ENCODE measurements at places on chromosomes 1 and 21.

GRCh38 chr1:206674745-206675175 is 9.9 kb upstream of the MAPKAPK2 start:
- DNase-seq = no peak

DNA sequence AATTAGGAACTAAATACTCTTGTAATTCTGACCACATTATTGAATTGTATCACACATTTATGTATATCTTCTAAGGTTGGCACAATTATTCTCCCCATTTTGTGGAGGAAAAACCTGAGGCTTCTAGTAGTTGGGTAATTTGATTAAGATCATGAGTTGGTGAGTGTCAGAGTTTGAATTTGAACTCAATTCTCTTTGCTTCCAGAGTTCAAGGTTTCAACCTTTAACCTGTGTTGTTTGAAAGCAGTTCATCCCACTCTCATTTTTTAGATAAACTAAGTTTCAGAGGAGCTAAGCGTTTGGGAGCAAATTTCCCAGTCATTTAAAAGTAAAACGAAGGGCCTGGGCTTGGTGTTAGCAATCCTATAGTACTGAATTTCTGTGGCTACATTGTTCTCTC is 293.4 kb downstream of the ADGRL2 start:
- no peak for DNase-seq

- no peak for DNase-seq
These were observed 19.4 kb downstream of the RPS6KC1 start for GRCh38 chr1:213070406-213070805.

- DNase-seq = peak; percentile 34
These were observed 882 bp downstream of the VPS13D start for GRCh38 chr1:12230549-12231275.

DNA sequence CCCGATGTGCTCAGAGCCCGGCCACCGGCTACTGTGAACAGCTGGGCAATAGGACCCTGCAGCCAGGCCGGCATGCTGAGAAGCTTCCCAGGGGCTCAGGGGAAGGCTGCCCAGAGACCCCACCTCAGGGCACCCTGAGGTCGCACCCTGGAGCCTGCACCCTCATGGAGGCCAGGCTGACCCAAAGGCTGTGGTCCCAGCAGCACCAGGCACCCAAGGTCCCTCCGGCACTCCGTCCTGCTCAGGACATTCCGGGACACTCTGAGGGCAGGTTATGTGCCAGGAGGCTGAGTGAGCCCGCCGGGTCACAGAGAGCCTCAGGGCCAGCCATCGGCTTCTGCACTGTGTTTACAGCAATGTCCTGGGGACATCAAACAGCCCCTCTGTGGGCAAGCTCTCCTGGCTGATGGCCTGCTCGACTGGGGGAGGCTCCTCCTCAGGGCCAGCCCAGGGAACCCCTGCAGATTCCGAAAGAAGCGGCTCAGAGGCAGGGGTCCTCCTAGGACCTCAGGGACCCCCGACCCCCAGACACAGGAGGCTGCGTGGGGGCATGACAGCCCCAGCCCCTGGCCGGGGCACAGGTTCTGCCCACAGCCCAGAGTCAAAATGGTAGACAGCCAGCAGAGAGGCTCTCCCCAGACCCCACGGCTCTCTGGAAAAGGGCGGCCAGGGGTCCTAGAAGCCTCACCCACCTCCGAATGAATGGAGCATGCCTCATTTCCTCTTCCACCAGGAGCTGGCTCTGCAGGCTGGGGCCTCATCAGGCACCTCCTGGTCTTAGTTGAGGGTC is 8.2 kb downstream of the SLC19A1 start:
- no peak for DNase-seq

DNA sequence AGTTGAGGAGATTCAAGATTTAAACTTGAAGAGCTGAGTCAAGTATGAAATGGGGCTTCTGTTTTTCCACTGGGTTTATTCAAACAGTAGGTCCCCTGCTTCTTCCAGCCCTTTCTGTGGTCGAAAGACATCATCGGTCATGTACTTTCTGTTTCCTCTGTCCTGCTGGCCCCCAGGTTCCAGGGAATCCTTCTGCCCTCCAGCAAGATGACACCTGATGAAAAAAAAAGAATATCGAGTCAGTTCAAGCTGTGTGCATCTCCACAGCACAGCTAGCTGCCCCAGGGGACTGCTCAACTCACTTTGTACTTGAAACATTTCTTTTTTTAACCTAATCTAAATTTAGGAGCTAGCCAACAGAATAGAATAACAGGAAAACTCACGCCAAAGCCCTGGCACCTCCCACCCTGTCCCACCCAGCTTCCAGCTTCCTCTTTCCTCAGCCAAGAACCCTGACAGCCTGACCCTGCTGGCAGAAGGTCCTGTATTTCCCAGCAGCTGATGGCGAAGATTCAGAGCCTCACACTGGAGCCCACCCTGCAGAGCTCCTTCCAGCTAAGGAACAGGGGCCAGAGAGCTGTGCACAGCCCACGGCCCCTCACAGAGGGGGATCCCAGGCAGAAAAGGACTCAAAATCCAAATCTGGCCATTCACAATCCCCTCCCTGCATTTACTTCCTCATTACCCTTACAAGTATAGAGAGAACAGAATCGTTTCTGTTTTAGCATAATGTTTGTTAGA is 176.5 kb downstream of the PSMG1 start:
- DNase-seq = no peak

- DNase-seq = no peak
These were observed 203.0 kb downstream of the GRIK3 start for GRCh38 chr1:36831186-36831810.

DNA sequence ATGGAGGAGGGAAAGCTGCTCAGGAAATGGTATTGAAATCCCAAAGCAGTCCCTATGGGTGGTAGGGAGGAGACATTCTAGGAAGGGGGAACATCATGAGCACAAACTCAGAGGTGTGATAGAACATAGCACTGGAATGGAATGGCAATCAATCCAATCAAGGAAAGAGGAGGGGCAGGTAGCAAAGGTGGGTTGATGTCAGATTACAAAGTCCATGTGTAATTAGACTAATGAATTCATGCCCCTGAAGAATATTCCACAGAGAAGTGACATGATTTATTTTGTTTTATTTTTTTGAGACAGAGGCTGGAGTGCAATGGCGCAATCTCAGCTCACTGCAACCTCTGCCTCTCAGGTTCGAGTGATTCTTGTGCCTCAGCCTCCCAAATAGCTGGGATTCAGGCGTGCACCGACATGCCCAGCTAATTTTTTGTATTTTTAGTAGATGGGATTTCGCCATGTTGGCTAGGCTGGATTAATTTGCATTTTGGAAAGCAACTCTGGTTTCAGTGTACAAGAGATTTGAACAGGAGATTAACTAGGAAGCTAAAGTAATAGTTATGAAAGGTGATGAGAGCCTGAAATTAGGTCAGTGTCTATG is 36.1 kb downstream of the DEGS1 start:
- no peak for DNase-seq

DNA sequence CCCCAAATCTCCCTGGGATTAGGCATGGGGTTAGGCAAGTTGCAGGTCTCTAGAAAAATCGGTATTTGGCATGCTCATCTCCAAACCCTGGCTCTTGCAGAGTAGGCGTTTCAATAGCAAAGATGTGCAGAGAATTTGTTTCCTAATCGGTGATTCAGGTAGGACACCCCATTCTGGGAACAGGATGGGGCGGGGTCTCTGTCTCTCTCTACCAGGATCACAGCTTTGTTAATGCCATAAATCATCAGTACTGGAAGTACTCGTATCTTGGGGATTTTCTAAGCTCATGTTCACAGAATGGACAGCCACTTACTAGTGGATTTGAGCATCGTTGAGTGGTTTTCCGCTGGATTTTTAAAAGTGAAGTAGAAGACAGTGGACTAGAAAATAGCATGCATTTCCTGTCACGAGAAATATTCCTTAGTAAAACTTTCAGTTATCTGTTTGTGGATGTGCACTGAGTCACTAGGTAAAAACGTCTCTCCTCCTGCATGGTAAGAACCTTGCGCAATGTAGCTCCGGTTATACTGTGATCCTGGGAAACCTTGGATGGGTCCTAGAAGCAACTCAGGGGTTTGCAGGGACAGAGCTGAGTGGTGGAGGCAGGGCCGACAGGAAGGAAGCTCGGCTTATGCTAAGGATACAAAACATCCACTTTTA is 5.1 kb downstream of the TMEM51 start:
- no peak for DNase-seq

DNA sequence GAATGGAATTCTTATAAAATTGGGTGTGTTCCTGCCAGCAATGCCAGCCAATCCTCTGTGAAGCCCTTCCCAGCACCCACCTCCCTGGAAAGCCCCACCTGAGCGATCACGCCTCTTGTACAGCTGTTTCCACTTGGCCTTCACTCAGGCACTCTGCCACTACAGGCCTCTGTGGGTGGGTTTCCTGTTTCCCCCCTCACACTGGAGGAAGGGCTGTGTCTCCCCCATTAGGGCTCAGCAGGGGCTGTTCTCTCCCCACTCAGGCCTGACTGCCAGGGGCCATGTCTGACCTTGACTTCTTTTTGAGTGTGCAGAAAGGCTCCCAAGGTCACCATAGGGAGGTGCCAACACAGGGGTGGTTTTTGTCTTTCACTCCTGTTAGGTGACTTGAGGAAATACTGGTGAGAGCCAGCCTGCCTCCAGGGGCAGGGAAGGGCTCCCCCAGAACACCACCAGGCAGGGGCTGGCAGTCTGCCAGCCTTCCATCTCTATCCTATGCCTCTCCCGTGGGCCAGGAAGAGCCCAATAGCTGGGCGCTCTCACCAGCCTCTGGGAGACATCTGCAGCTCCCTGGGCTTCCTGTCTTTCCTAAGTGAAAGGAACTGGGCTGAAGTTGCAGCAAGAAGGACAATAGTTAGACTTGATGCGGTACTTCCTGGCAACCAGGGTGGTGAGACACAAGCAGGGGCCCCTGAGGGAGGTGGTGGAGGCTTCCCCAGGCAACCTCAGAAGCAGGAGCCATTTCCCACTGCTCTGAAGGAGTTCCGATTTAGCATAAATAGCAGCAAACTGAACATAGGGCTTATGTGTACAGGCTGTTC is 49.1 kb downstream of the ELK4 start:
- DNase-seq = no peak

DNA sequence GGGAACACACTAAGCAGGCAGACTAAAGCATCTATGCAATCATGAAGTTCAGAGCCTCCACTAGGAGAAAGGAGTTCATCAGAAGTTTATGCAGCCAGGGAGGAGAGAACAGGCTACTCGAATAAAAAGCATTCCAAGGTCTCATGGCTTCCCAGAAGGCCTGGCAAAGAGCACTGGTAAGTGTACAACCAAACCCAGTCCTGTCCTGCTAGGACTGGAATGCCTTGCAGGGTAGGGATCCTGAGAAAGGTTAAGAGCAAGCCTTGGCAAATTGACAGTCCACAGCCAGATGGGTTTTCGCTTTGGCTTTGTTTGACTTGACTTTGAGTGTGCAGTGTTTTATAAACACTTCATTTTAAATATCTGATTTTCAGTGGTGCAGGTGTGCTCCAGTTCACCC is 133.6 kb upstream of the ATP1B1 start:
- DNase-seq = no peak

- peak; percentile 59 for DNase-seq
These were observed 31.9 kb downstream of the SLC1A7 start for GRCh38 chr1:53110370-53111072.

GRCh38 chr1:224621813-224622682 is 5.9 kb downstream of the CNIH3 start:
- no peak for DNase-seq

DNA sequence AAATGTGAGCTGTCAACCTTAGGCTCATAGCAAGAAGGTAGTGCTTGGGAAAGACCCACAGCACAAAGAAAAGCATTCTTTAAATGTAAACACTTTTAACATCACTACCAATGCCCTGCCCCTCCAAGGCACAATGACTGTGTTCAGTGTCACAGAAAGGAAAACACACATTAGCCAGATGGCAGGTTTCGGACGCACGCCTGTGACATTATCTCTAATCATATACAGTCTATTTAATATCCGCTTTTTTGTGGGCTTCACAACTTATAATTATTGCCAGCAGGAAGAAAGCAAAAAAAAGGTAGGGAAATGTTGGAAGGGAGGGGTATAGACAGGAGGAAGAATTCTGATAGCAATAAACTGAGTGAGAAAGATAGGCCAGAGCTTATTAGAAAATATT is 112.4 kb upstream of the BEND5 start:
- no peak for DNase-seq

DNA sequence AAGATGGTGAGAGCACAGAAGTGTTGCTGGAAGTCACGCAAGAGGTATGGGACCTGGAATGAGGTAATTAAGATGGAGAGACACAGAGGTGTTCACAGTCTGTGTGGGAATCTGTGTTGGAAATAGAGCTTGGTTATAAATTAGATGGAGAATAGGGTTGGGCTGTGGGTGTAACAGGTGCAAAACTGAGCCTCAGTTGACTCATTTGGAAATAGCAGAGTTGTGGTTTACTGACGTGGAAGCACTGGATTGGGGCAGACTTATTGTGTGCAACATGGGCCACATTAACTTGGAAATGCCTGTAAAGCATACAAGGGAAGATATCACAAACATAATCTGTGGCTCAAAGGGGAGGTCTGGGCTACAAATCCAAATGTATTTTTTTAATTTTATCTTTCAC is 13.0 kb downstream of the CAMSAP2 start:
- DNase-seq = no peak

- DNase-seq = no peak
These were observed 653.9 kb upstream of the NEGR1 start for GRCh38 chr1:72936151-72936740.

- DNase-seq = no peak
These were observed 47.9 kb downstream of the DDAH1 start for GRCh38 chr1:85417017-85417416.

DNA sequence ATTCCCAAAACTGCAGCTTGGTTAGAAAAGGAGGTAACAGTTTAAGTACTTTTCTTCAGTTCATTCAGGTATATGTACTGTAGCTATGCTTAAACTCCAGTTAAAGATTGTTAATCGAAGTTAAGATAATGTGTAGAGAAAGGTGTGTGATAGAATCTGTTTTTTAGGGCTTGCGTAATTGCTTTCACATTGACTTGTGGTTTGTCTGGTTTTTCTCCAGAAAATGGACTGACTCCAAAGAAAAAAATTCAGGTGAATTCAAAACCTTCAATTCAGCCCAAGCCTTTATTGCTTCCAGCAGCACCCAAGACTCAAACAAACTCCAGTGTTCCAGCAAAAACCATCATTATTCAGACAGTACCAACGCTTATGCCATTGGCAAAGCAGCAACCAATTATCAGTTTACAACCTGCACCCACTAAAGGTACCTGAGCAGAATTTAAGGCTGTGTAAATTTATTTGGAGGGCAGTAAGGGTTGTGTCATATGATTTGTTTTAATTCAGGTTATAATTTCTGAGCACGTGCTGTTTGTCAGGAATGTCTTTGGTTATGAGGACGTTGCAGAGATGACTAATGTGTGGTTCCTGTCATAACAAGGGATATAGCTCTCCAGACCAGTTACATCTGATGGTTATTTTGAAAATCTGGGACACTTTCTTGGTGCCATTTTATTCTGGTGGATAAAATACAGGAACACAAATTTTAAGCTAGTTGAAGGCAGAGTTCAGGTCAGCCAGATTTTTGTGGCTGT is 26.0 kb downstream of the ATF6 start:
- no peak for DNase-seq

- DNase-seq = no peak
These were observed 244.8 kb downstream of the ASTN1 start for GRCh38 chr1:176919386-176920378.
